Tongue (tissue), 3 donors: ENCODE measurements at places on chromosomes 5 and 9.
A peak's percentile ranks its signal among the peaks of the same experiment; 100 is the strongest.

- no peak for DNase-seq
These were observed 294.2 kb upstream of the GRIN3A start for GRCh38 chr9:102032614-102033013.

DNA sequence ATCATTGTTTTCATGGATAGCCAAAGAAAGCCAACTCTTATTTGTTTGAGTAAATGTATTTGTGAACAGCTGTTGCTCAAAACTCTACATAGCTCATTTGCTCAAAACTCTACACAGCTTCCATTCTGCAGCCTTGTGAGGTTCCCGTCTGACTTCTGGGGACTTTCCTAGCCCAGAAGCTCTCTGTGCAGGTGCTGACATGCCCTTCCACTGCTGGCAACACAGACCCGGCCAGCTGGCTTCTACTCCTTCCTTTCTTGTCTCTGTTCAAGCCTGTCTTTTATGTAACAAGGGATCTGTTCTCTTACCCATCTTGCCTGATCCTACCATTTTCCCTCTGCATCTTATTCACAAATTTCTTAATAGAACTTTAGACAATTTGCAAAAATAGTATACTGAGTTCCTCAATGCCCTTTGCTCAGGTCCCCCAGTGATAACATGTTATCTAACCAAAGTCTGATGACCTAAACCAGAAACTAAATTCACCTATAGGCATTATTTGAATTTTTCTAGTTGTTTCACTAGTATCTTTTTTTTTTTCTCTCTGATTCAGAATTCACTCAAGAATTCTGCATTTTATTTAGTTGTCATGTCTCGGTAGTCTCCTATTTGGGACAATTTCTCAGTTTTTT lies 556.5 kb upstream of the SEMA6A start:
- DNase-seq, result peak; percentile 51

GRCh38 chr9:106868565-106868964 lies 5.6 kb downstream of the ZNF462 start:
- DNase-seq, result no peak

GRCh38 chr5:66362046-66362445 lies 217.9 kb downstream of the SREK1 start:
- DNase-seq, result no peak

DNA sequence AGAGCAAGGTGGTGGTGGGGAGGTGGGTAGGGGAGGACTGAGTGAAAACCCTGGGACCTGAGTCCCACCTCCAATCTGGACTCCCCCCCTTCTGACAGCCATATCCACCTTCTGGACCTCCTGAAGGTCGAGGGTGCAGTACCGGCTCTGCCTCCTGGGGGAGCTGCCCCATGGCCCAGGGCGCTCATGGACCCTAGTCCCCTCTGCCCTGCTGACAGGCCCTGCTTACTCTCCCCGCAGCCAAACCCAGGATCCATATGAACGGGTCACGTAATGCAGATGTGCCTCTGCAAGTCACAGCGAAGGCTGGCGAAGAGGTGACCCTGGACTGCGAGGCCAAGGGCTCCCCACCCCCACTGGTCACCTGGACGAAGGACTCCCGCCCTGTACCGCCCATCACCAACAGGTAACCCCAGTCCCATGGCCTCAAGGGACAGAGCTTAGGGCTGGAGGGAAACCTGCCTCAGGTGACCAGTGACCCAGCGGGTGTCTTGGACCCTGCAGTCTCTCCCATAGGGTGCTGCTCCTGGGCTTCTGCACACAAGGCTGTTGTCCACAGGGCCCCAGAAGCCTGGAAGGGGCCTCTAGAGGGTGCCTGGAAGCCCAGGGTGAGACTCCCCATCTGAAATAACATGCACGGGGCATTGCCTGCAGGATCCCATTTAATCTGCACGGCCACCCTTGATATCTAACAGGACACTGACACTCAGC lies 61.7 kb downstream of the HMCN2 start:
- no peak for DNase-seq

- DNase-seq, result no peak
These were observed 29.5 kb downstream of the ANKH start for GRCh38 chr5:14842117-14842516.

DNA sequence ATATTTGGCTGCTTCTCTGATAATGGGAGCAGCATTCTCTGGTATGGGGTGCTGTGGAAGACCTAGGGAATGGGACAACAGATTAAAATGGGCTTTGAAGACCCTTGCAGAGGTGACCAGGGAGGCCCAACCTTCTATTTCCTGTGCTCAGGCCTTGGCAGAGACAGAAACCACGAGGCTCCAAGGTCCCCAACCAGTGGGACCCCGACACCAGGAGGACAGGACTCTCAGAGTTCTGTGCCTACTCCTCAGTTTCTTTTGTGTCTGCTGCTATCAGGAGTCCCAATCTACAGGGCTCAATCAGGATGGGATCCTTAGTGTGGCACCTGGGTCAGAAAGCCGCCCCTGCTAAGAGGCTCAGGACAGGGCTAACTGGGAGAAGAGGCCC lies 29.3 kb downstream of the CSF2 start:
- DNase-seq, result no peak

DNA sequence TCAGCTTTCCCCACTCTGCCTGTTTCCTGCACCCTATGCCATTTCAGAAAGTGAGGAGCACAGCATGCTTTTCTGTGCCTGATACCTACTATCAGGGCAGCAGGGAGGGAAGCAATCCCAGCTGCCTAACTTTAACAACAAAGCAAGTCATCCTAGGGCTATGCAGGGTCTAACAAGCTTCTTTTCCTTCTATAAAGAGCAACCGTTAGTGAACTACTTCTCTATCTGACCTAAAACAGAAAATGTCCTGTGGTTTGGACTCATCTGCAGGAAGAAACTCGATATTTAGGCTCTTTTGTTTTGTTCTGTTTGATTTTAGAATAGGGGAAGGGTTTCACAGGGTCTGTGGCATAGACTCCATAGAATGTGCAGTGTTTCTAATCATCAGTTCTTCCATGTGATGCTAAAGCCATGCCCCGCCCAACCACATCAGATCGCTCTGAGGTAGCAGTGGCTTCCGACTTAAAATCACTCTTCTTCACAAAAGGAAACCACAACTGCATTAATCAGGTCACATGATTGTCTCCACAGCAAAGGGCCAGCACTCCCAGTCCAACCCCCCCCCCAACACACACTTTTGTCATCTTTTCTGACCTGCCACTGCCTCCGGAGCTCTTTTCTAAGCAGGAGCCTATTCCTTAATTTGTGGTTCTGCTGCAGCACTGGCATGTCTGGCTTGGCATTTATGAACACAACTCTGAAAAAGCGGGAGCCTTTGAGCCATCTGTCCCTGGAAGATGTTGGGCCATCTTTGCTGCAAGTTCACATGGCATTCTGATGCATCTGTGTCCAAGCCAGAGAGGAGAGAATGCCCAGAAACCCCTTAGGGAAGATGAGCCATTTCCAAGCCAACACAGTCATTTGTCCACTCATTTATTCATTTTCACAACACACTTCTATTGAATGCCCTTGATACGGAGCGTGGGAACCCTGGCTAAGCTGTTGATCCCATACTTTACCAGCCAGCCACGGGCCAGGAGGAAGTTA lies 71.6 kb downstream of the CFAP90 start:
- no peak for DNase-seq

DNA sequence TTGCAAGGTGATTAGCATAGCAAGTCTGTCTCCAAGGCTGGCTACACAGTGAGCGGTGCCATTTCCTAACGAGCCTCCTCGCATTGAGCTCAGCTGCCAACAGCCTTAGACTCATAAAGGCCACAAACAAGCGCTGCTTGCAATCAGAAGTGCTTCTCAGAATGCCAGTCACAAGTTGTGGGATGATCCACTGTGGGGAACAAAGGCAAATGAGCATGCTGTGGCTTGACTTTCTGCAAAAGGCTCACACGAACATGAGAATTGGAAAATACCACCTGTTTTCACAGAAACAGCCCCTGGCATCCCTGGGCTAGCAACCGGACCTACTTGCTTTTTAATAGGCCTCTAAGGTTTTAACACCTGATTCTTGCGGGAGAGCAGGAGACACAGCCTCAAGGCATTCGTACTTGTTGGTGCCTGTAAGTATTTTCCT lies 215.5 kb downstream of the FANCC start:
- peak; percentile 75 for DNase-seq

- no peak for DNase-seq
These were observed 1.4 kb downstream of the FAM193B start for GRCh38 chr5:177552839-177553455.

GRCh38 chr5:139725073-139725830 lies 70.4 kb upstream of the PSD2 start:
- DNase-seq, result peak; percentile 83

GRCh38 chr9:129765764-129766317 lies 13.0 kb upstream of the PTGES start:
- no peak for DNase-seq

DNA sequence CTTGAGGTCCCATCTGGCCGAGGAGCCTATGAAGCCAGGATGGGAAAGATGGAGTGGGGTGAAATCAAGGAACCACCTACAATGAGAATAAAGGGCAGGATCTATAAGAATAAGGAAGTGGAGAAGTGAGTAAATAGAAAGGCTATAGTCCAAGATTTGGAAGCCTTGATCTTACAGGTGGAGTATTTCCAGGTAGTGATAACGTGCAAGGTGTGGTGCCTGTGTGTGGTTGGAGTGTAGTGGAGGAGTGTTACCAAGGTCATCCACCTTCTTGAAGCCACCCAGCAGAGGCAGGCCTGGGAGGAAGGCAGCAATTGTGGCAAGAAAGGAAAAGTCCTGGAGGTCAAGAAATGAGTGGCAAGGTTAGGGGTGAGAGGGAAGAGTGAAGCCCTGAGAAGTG lies 72.9 kb downstream of the IQGAP2 start:
- DNase-seq, result no peak

DNA sequence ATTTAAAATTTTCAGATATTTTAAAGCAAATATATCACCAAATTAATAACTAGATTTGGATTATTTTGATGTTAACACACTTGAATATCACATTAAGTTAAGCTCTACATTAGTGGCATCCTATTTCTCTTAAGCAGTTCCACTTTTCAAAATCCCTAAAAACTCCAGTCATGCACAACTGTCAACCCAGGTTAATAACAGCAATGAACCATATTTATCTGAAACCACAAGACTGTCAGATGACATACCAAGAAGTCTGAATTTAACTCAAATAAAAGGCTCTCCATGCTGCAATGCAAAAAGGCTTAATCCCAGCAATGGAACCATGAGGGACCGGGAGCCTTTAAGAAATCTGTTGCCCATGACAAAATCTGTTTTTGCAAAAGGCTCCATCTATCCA lies 27.5 kb downstream of the FNIP1 start:
- no peak for DNase-seq

DNA sequence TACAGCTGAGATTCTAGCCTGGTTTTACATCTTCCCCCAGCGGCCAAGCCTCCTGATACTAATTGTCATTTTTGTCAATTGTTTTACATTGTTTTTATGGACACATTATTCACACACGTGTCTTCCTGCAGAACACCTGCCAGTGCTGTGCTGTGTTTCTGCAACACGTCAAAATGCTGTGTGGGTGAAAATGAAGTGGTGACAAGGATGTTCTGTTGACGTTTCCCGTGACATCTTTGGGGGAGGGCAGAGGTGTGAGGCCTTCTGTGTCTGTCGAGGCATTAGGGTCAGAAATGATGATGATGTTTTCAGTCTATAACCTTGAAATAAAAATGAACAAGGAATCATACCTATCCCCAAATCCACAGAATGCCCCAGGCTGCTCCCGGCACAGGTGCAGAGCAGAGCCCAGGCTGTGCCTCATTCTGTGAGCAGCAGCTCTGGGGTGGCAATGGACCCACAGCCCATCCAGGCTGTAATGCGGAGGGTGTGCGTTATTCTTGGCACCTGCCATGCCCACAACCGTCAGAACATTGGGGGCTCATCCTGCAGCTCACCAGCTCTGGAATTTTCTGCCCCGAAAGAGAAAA lies 23.6 kb upstream of the CEP72 start:
- DNase-seq, result no peak

DNA sequence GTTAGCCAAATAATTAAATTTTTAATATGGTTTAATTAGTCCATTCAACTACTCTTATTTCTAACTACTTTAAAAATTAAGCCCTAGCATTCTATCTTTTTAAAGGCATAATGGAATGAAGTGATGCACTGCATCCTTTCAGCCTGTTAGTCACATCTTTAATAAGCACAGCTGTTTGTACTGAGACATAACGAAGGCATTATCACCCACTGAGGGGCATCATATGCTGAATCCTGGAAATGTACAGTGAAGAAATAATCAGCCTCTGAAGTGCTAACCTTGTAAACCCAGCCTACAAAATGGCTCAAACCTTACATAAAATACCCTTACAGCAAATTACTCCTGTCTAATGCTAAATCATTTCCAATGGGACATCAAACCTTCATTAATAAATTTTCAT lies 33.1 kb downstream of the EPB41L4A start:
- no peak for DNase-seq

DNA sequence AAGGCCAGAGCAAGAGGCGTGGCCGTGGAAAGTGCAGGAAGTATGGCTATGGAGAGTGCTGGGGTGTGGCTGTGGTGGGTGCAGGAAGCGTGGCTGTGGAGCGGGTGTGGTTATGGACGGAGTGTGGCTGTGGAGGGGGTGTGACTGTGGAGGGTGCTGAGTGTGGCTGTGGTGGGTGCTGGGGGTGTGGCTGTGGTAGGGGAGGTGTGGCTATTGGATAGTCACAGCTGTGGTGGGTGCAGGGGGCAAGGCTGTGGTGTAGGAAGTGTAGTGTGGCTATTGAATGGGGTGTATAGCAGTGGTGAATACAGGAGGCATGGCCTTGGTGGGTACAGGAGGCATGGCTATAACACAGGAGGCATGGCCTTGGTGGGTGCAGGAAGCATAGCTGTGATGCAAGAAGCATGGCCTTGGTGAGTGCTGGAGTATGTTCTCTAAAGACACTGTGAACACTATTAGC lies 40.8 kb upstream of the SPATA31C2 start:
- DNase-seq, result no peak

- DNase-seq, result no peak
These were observed 11.0 kb upstream of the ABL1 start for GRCh38 chr9:130824079-130824478.

DNA sequence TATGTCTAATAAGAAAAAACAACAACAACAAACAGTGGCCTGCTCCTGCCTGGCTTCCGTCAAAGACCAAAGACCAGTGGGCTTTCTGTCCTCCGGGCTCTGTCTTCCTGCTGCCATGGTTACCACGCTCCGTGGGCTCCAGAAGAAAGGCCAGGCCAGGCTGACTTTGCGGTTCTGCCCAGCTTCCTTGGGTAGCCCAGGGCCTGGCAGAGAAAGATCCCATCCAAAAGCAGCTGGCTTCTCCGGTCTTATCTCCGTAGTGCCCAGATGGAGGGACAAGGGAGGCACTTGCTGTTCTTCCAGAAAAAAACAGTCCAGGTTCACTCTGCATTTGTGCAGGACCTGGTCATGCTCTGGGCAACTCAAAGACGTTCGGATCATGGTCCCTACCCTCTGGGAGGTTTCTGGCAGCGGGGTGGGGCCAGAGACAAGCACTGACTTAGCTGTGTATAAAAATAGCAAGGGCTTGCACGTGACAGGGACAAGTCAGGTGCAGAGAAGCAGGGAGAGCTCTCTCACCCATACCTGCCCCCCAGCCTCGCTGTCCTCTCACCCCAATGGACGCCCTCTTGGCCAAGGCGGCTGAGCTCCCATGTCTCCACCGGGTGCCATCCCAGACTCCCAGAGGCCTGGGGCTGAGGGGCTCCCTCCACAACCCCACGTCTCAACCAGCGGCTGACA lies 212.2 kb downstream of the C9orf50 start:
- peak; percentile 75 for DNase-seq

- DNase-seq, result peak; percentile 73
These were observed 58.4 kb downstream of the DAB2IP start for GRCh38 chr9:121709798-121710197.
